Tongue (tissue), 3 donors: ENCODE measurements at places on chromosomes 3 and 15. TPM values are rescaled to one million over a fixed set of nuclear protein-coding genes. Genes with fewer than 3 reads are reported as not detected.
A peak's percentile ranks its signal among the peaks of the same experiment; 100 is the strongest.

MESP1 gene
- 0.31 TPM for total RNA-seq

IL17RB gene
- 1.0 TPM for total RNA-seq

GOLGA8N gene
- total RNA-seq: 12.8 TPM

FEZF2 gene
- total RNA-seq: not detected

NR2C2 gene
- 42.7 TPM for total RNA-seq

KLHL40 gene
- 159 TPM for total RNA-seq

KNG1 gene
- not detected for total RNA-seq

FETUB gene
- total RNA-seq: not detected

PLSCR5 gene
- total RNA-seq: not detected

MESD gene
- 16.9 TPM for total RNA-seq

GRCh38 chr15:63210151-63211091 lies 21.0 kb downstream of the RAB8B start:
- no peak for DNase-seq

GRCh38 chr15:64925335-64926330 lies 13.9 kb downstream of the ANKDD1A start:
- DNase-seq: no peak

GRCh38 chr15:58307313-58307961 lies 124.4 kb upstream of the LIPC start:
- DNase-seq: peak; percentile 49

DNA sequence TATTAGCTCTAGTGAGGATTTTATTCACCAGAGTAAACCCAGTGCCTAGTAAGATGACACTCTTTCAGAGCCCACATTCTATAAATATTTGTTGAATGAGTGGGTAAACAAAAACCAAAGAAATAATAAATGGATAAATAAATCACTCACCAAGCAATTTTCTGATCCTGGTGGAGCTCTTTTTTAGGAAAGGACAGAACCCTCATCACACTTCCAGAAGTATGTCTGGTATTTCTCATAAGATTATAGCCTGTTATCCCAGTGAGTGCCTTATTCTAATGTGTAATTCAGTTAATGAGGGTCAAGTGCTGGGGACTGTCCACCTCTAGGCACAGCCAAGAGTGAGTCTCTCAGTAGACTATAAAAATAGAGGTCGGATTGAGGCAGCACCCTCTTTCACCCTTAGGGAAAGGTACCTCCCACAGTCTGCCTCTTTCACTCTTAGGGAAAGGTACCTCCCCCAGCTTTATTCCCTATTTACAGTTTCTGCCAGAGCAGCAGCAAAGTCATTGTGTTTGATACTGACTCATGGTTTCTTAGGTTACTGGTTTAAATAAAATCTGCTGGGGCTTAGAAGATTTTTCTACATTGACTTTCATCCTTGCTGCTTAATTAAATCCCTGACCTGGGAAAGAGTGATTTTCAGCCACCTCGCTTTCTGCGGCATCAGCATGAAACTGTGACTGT lies 145.0 kb downstream of the STAC start:
- DNase-seq: no peak

- no peak for DNase-seq
These were observed 20.1 kb downstream of the CCDC13 start for GRCh38 chr3:42752961-42753360.

DNA sequence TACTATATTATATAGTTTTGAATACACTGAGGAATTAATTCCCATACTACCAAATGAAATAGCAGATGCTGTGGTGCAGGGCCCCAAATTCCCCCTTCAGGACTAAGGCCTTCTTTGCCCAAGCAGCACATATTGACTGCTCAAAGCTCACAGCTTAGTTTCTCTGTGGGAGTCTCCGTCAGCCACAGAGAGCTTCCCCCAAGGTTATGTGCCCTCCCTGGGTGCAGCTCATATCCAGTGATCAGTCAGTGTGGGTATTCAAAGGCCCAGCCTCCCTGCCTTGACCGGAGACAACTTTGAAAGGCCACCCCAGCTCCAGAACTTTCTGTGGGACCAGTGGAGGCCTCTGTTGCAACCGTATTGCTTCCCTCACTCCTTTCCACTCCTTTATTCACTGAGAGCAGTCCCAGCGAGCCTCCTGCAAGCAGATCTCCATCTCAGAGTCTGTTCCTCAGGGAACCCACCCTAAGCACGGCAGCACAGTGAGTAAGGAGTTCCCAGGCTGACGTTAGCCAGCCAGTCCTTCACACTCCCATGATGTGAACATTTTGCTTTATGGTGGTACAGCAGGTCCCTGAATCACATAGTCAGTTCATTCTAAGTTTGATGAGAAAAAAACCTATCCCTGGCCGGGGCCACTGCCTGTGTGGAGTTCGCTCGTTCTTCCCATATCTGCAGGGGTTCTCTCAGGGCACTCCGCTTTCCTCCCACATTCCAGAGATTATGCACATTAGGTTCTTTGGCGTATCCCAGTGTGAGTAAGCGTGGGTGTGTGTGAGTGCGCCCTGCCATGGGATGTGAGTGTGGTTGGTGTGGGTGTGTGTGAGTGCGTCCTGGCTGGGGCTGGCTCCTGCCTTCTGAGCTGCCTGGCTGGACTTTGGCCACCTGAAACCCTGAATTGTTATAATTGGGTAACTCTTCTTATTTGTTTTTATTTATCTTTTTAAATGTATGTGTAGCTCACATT lies 64.4 kb upstream of the PPARG start:
- no peak for DNase-seq

- DNase-seq: no peak
These were observed 38.3 kb downstream of the CX3CR1 start for GRCh38 chr3:39241561-39241960.

- DNase-seq: no peak
These were observed 43.4 kb upstream of the PCSK6 start for GRCh38 chr15:101532865-101533264.

DNA sequence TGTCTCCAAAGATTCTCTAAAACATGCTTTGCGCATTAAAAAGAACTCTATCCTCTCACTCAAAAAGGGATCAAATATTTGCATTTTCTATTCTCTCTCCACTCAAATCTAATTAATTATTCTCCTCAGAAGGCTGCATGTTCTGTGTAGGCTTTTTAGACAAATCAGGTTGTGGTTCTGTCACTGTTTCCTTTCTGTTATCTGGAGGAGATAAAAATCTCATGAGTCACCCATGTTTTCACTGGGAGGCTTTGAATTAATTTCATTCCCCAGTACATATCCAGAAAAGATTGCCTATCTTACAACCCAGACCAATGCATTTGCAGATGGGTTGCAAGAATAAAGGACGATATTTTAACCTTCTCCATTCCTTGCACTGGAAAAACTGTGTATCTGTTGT lies 446.5 kb downstream of the GRM7 start:
- no peak for DNase-seq

- DNase-seq: no peak
These were observed 74.8 kb upstream of the SEC13 start for GRCh38 chr3:10395671-10396070.

- DNase-seq: peak; percentile 22
These were observed 639 bp downstream of the MKRN3 start for GRCh38 chr15:23566071-23566554.

DNA sequence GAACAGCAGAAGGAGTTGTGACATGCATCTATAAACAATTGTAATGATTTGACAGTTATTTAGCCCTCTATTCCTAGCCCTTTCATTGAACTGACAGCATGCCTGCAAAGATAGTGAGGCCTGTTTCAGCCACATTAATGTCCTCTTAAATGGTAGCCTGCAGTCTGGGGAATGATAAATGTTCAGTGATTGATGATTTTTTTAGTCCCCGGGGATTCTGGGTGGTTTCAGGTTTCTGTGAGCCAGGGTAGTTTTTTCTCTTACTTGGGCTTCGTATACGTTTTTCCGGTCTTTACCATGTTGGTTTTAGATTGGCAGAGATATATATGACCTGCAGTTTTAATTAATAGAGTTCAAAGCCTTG lies 172.0 kb downstream of the TCF12 start:
- no peak for DNase-seq

GRCh38 chr15:75452364-75452864 lies 924 bp upstream of the SIN3A start:
- DNase-seq: peak; percentile 93

- no peak for DNase-seq
These were observed 11.2 kb upstream of the CHCHD6 start for GRCh38 chr3:126692858-126693257.
